Activated CD8-positive, alpha-beta T cell treated with anti-CD3 and anti-CD28 coated beads, Interleukin-2, amount 10 ng/mL, durations not matched to agents 7 days and 5 days (primary cell): ENCODE measurements at places on chromosomes 5 and 9. TPM values are rescaled to one million over a fixed set of nuclear protein-coding genes. Genes with fewer than 3 reads are reported as not detected.

Gene KLHL3
- 15.2 TPM for total RNA-seq

Gene ECSCR
- total RNA-seq: not detected

Gene SMIM27
- total RNA-seq: 17.1 TPM

Gene GABRA1
- not detected for total RNA-seq

Gene PHYKPL
- total RNA-seq: 126 TPM

Gene BSPRY
- total RNA-seq: 4.0 TPM

Gene CDKN2B-AS1
- total RNA-seq: 6.4 TPM

- DNase-seq: no peak
These were observed 30.0 kb upstream of the TBC1D2 start for GRCh38 chr9:98285446-98285845.

GRCh38 chr9:104177003-104177611 is 83.0 kb downstream of the SMC2 start:
- DNase-seq: no peak

DNA sequence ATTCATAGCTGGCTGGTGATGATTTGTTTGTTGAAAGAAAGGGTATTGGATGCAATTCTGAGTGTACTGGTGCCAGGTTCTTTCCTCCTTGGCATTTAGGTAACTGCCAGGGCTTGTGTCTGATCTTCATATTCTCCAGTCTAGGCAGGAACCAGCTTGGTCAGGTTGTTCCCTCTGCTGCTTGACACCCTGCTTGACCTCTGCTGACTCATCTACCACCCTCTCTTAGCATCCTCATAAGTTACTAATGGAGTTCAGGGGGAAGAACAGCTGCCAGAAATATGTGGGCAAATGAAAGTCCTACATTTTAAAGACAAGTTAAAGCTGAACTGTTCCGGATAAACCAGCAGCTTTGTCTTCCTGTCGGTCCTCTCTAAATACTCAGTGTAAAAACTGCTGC is 116.1 kb upstream of the TNC start:
- no peak for DNase-seq

GRCh38 chr5:156356238-156356637 is 29.3 kb downstream of the SGCD start:
- DNase-seq: no peak

GRCh38 chr5:163458778-163459385 is 1.0 kb downstream of the NUDCD2 start:
- no peak for DNase-seq

- DNase-seq: no peak
These were observed 5.7 kb downstream of the WHRN start for GRCh38 chr9:114499528-114499927.

- DNase-seq: no peak
These were observed 3.7 kb downstream of the CARD19 start for GRCh38 chr9:93099551-93100275.
